ENCODE measurements at places on chromosomes 12 and 14. TPM values are rescaled to one million over a fixed set of nuclear protein-coding genes. Genes with fewer than 3 reads are reported as not detected.

Gene ADAM21
- total RNA-seq: 0.91 TPM

Gene SYCP3
- total RNA-seq: 14.0 TPM

Gene C12orf50
- 6.7 TPM for total RNA-seq

Gene HCAR1
- total RNA-seq: 0.73 TPM

Gene POTEG
- total RNA-seq: 42.6 TPM

Gene TAS2R30
- total RNA-seq: 3.7 TPM

Gene TGM1
- 11.4 TPM for total RNA-seq

Gene USP15
- 59.4 TPM for total RNA-seq

Gene HVCN1
- total RNA-seq: 5.4 TPM

Gene BATF
- 11.8 TPM for total RNA-seq

Gene RHOF
- 23.5 TPM for total RNA-seq

Gene KRT78
- not detected for total RNA-seq

Gene GLIPR1L2
- 1.4 TPM for total RNA-seq

Gene ZNF891
- total RNA-seq: 1.9 TPM

Gene KIF26A
- total RNA-seq: 13.9 TPM

Gene TC2N
- 37.2 TPM for total RNA-seq

All from prostate gland (tissue), 2 donors.